ENCODE measurements at places on chromosomes 11 and 22.

DNA sequence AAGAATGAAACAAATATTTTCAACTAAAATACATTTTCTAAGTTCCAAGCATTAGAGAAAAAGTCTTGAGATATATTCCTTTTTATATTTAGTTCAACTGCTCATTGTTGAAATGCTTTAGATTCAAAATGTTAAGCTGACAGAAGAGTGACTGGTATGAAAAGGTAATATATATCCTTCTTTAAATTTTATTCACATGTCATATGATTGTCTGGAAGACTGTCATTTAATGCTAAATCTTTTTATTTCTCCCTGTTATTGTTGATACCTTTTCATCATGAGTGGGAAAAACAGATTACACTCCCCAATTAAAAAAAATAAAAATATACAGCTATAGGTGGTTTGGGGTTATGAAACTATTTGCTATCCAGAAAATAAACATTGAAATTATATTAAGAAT lies 965.4 kb downstream of the JRKL start:
- no peak for DNase-seq

GRCh38 chr11:16015741-16016467 lies 340.4 kb downstream of the SOX6 start:
- DNase-seq = no peak

DNA sequence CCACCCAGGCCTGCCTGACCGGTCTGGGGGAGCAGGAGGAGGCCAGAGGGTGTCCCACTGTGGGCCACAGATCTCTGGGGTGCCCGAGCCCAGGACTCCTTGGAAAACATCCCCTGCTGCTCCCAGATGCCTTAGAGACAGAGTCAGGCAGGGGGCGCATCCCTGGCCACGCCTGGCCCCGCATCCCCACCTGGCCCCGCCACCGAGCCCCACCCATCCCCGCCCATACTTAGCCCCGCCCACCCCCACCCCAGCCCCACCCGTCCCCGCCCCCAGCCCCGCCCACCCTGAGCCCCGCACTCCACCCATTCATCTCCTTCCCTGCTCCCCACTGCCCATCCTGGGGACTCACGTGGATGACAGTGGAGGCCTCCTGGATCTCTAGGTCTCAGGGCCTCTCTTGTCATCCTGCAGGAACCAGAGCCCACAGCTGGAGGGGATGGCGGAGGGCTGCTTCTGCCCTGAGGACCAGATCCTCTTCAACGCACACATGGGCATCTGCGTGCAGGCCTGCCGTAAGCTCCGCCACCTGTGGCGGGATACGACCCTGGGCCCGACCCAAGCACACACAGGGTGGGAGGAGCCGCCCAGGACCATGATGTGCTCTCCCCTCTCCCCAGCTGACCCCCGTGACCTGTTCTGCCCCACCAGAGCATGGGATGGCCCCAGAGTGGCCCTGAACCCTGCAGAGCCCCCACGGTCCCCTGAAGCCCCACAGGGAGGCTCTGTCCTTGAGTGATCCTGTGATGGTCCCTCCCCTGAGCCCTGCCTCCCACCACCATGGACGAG lies 33.6 kb downstream of the MUC5B start:
- no peak for DNase-seq

GRCh38 chr11:121471167-121471566 lies 18.4 kb upstream of the SORL1-AS1 start:
- no peak for DNase-seq

GRCh38 chr11:75323609-75324008 lies 27.9 kb downstream of the ARRB1 start:
- no peak for DNase-seq

DNA sequence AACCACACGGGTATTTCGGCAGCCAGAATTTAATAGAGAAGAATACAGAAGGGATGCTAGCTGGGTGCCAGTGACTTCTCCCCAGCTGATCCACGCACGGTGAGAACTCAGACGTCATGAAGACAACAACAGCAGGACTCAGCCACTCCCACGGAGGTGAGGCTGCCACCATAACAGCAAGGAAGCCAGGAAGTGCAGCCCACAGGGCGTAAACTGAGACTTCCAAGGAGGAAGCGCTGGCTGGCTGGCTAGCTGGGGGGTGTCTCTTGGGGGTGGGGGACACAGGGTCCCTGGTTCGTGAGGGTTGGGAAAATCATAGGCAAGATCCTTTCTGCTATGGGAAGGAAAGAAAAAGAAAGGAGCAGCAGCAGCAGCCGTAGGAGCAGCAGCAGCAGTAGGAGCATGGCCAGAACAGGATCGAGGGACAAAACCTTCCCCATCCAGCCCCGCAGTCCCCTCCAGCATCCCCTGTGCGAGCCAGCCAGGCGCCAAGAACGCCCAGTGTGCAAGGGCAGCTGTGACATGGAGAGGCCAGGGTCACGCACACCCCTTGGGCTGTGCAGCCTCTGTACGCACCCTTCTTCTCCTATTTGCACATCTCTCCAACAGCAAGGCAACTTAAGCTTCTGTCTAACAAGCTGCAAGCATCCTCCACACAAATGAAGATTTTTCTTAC lies 49.6 kb upstream of the SHANK2 start:
- no peak for DNase-seq

DNA sequence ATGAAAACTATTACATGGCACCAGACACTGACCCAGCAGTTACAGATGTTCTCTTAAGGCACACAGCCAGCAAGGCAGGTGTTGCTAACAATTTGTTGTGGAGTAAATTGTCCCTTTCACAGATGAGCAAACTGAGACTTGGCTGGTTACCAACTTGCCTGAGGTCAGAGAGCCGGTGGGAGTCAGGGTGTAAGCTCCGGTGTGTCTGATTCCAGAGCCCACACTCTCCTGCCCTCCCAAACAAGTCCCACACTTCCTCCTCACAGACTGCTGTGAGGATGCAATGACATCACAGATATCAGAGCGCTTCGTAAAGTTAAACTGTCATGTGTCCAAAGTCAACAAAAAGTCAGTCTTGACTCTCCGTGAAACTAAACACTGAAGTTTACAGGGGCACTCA lies 12.5 kb downstream of the GDPD5 start:
- DNase-seq = no peak

DNA sequence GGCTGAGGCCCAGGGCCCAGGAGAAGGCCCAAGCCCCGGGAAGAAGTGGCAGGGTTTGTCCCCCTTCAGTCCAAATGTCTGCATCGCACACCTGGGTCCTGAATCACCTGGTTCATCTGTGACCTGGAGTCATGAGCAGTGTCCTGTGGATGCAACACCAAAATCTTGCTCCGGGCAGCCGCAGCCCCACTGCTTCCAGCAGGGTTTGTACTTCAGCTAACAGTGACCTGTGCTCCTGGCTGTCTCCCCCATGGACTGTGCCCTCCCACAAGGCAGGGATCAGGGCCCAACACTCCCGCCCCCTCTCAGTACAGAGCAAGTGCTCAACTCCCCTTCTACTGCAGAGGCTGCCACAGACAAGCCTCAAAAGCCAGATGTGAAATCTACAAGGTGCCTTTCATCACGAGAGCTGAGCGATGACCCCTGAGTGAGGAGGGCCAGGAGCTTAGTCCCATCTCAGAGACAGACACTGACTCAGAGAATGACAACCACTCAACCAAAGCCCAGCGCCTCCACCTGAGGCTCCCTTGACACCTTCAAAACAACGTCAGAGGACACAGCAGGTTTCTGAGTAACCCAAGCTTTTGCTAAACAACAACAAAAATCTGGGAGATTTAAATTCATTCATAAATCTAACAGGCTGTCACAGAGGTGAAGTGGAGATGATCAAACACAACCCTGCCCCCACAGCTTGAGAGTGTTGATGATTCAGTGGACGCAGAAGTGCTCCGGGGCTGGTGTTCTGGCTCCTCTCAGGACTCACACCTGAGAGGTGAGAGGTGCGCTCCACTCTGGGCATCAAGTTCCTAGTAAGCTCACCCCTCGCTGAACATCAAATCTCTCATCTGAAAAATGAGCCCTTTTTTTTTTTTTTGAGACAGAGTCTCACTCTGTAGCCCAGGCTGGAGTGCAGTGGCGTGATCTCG lies 3.4 kb downstream of the KIAA0930 start:
- no peak for DNase-seq

DNA sequence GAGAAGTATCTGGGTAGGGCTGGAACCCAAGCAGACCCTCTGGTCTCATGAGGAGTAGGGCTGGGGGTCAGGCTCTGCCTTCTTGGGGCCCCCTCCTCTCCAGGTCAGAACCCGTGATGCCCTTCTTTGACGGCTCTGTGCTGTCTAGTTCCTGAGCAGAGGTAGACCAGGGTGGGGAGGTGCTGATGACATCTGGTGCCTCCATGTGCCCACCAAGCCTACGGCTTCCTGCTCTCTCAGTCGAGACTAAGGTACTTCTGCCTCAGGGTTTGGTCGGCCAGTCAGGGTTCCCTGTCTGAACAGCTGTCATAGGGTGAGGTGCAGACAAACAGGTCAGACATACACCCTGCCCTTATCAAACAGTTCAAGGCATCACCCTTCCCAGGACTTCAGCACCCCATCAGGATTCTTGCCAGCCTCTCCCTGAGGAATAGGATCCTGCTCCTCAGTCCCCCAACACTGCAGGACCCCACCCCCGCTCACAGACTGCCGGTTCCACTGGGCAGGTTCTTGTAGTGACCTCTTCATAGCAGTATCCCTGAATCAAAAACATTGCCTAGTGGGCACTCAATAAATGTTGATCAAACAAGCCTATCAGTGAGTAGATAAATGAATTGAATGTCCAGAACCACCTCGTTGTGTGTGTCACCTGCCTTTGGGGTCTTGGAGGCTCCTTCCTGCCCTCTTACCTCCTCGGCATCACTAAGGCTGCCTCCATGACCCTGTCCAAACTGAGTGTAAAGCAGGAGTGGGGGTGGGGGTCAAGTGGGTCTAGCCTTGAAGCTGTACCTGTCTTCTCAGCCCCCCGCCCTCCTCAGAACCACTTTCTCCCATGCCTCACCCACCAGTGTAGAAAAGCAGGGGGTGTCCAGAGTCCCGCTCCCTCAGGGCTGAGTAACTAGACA lies 158.2 kb downstream of the BUD13 start:
- no peak for DNase-seq

- no peak for DNase-seq
These were observed 51.1 kb downstream of the EHF start for GRCh38 chr11:34671946-34672345.

- peak; percentile 99 for DNase-seq
These were observed at the start of gene RTN3 for GRCh38 chr11:63681321-63682065. Gene RTN3 (plus strand): TSS chr11:63681500. CDS start chr11:63681637, 137 bp downstream.

DNA sequence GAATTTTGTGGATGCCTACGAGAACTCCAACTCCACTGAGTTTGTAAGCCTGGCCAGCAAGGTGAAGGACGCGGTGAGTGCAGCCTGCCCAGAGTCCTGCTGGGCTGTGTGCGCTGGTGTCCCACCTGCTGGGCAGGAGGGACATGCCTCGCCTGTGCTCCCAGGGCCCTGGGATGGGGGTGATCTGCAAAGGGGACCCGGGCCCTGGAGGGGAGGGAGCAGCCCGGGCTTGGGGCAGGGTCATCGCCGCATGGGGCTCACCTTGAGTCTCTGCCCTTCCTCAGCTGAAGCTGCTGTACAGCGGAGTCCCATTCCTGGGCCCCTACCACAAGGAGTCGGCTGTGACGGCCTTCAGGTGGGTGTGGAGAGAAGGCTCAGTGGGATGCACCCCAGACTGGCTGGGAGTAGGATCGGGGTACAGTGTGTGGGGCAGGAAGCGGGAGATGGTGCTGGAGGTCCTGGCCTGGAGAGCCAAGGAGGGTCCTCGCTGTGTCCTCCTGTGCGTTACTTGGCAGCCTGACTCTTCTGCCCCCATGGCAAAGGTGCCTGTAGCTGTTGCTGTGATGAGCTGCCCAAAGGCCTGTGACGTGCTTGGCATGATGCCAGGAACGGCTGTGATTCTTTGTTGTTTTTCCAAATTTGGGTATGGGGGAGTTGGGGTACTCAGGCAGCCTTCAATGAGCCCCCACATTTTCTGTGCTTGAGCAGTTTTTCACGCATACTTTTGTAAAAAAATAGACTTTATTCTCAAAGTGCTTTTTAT lies 29.2 kb downstream of the ST14 start:
- DNase-seq = no peak

DNA sequence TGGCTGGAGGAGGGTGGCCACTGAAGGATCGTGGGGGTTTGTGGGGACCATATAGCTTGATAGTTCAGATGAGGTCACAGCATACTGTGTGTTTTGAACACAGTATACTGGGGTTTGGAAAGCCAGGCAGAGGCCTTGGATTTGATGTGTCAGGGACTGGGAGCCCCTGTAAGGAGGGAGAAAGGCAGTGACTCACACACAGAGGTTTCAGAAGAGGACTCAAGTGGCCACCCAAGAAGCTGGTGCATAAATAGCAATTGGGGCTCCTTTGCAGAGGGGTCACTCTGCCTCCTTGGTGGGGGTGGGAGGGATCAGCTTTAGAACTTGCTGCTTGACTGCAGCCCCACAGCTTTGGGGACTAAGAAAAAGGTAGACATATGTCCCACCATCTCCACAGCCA lies 39.3 kb downstream of the SLC5A1 start:
- no peak for DNase-seq

GRCh38 chr22:46763051-46763705 lies 728 bp downstream of the TBC1D22A start:
- DNase-seq = peak; percentile 36

GRCh38 chr11:130675371-130675821 lies 227.0 kb downstream of the ADAMTS15 start:
- no peak for DNase-seq

DNA sequence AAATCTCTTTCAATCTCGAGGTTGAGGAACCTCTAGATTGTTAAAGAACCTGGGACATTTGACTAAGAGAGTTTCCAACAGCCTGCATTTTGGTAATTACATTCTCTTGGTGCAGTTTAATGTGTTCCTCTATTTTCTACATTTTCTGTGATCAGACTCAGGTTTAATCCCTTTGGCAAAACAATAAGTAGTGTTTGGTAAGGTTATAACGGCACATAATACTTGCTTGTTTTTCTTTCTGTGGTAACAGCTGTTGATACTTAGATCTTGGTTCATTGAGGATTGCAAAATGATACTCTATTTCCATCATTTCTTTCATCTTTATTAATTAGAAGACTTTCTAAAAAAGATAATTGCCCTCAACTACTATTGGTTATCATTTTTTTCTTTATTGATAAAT lies 271.3 kb downstream of the SBF2 start:
- no peak for DNase-seq

- DNase-seq = no peak
These were observed 344.1 kb downstream of the SOX6 start for GRCh38 chr11:16012125-16012751.

DNA sequence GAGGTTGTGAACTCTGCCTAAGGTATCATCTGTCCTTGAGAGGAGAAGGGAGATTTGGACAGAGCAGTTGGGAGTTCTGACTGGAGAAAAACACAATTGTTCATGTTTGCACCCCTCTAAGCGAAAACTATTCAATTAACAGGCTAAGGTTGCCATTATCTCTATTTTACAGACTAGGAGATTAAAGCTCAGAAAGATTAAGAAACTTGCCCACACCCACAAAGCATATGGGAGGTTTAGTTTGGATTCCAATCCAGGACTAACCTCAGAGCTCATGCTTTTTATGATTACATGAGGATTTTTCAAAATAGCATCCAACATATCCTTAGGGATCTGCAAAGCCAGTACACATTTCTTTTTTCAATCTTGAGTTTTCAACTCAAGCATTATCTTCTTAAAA lies 22.0 kb downstream of the GAB2 start:
- DNase-seq = no peak

GRCh38 chr11:86395061-86395551 lies 20.4 kb downstream of the CCDC81 start:
- no peak for DNase-seq

- no peak for DNase-seq
These were observed 36.3 kb downstream of the MRE11 start for GRCh38 chr11:94457118-94458029.
